ENCODE measurements at places on chromosomes 11 and 22. TPM values are rescaled to one million over a fixed set of nuclear protein-coding genes. Genes with fewer than 3 reads are reported as not detected.

GRCh38 chr11:76901144-76901543, 40.4 kb downstream of the ACER3 start:
- no peak for DNase-seq

GRCh38 chr11:134557571-134558257, 145.7 kb upstream of the B3GAT1 start:
- DNase-seq, result no peak

DNA sequence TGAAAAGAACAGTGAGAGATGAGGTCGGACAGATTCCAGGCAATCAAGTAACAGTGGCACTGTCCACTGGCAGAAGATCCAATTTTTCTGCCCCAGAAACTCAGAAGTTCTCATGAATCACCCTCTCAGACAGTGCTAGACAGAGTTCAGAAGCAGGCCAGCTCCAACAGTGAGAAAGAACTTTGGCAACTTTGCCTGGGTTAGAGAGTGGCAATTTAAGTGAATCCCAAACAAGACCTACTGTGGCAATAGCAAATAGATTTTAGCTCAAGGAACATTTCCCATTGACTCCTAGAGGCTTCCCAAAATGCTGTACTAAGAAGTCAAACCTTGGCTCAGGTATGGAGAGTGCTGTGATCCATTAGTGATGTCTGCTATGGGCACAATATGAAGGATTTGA, 12.3 kb downstream of the CD44 start:
- no peak for DNase-seq

DNA sequence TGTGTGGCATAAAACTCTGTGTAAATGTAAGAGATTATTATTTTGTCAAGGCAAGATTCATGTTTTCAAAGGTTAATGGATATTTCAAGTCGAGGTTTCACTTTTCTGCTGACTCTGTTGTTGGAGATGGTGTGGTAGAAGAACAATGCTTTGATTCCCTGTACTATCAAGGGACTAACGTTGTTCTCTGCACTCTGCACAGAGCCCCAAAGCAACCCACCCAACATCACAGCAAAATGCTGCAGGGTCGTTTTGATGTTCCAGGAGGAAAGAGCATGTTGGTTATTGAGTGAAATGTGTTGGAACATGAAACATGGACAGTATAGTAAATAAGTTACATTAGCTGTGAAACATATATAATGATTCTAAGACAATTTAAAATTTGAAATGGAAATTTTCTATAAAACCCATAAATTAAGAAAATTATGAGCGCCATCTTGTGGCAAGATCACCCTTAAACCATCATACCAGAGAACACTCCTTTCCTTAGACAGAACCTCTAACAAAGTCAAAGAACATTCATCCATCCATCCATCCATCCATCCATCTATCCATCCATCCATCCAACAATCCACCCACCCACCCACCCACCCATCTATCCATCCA, 164.4 kb upstream of the ZBED5 start:
- no peak for DNase-seq

DNA sequence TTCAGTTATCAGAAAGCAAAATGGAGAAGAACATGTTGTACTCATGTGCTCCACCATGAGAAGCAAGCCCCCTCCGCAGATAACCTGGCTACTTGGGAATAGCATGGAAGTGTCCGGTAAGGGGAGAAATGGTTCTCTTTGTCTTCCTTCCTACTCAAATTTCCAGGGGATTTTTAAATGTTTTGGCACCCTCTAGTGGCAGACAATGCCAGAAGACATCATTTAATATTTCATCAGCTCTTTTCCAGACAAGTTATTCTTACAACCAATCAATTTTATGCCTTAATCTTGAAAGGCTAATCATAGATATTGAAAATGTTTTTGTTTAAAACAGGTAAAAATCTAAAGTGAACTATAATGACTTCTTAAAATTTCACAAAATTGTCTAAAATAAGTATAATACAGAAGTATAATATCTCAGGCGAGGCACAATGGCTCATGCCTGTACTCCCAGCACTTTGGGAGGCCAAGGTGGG, 15.7 kb downstream of the CRTAM start:
- DNase-seq, result peak; percentile 93

- no peak for DNase-seq
Observed at GRCh38 chr22:29674121-29674520, 45.7 kb upstream of the CABP7 start.

DNA sequence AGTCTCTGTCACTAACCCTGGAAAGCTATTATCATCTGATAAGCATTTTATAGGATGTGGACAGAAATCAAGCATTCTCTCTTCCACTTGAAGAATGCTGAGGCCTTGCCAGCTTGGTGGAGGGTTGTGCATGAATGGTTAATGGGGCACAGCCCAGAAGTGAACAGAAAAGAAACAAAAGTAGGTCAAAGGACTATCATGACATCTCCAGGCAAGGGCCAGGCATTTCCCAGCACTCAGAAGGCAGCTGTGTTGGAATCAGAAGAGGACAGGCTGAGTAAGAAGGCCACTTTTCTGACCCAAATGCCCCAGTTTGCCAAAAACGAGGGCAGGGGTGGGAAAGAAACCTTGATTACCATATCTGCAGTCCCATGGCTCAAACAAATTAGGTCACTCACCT, 12.4 kb downstream of the TENM4 start:
- DNase-seq, result no peak

- DNase-seq, result no peak
Observed at GRCh38 chr11:37141707-37142106, 543.7 kb upstream of the RAG2 start.

- no peak for DNase-seq
Observed at GRCh38 chr11:88831303-88831890, 234.4 kb downstream of the GRM5 start.

DNA sequence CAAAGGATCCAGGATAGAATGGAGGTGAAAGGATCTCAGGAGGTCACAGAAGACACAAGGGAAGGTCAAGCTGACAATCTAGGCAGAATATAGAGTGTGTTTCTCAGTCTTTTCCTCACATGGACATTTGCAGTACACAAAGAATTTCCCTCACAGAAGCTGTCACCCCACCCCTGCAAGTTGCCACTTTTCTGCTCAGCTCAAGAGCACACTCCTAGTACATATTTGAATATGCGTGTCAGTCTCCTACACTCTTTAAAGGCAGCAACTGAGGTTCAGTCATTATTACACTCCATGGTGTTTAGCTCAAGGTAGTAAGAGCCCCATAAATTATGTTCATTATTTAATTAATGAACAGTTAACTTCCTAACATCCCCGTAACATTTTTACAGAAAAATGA, 59.1 kb downstream of the ETS1 start:
- DNase-seq, result no peak

DNA sequence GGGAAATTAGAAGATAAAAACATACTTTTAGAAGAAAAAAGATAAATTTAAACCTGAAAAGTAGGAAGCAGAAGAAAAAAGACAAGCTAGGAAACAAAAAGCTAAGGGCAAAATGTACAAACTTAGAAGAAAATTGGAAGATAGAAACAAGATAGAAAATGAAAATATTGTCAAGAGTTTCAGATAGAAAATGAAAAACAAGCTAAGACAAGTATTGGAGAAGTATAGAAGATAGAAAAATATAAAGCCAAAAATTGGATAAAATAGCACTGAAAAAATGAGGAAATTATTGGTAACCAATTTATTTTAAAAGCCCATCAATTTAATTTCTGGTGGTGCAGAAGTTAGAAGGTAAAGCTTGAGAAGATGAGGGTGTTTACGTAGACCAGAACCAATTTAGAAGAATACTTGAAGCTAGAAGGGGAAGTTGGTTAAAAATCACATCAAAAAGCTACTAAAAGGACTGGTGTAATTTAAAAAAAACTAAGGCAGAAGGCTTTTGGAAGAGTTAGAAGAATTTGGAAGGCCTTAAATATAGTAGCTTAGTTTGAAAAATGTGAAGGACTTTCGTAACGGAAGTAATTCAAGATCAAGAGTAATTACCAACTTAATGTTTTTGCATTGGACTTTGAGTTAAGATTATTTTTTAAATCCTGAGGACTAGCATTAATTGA, 1.0 kb downstream of the MALAT1 start:
- no peak for DNase-seq

GUCY1A2 gene
- total RNA-seq, result 55.2 TPM

CCDC83 gene
- not detected for total RNA-seq

DERL3 gene
- total RNA-seq, result 15.1 TPM

SCGB2A2 gene
- not detected for total RNA-seq

FAM83F gene
- total RNA-seq, result 1.0 TPM

Data from lung (tissue), 17 donors.